ENCODE measurements at places on chromosomes 12 and 14.

DNA sequence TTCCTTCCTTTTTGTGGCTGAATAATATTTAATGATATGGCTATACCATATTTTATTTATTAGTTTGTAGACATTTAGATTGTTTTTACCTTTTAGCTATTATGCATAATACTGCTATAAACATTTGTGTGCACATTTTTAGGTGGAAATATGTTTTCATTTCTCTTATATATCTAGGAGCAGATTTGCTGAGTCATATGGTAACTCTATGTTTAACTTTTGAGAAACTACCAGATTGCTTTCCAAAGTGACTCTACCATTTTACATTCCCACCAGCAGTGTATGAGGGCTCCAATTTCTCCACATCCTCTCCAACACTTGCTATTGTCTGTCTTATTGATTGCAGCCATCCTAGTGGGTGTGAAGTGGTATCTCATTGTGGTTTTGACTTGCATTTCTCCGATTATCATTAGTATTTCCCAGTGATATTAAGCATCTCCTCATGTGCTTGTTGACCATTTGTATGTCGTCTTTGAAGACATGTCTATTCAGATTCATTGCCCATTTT, 160.2 kb downstream of the KICS2 start:
- no peak for DNase-seq

DNA sequence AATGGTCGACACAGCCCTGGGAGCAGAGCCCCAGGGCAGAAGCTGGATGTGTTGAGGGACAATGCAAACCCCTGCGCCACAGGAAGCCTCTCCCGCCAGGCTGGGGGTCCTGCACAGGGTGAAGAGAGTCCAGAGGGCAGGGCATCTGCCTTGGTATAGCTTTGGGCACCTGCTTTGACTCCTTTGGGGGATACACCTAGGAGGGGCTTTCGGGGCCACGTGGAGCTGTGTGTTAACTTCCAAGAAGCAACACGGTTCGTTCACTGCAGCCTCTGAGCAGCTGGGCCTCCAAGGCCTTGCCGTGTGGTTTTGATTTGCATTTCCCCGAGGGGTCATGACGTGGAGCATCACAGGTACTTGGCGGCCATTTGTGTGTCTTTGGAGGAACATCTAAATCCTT, 5.8 kb upstream of the PUS1 start:
- no peak for DNase-seq

- DNase-seq, result peak; percentile 24
Measured at GRCh38 chr12:82425241-82425640, 66.9 kb downstream of the METTL25 start.

GRCh38 chr14:80223696-80224465, 12.6 kb upstream of the DIO2 start:
- no peak for DNase-seq

Measured in EL (cell line).